ENCODE measurements at places on chromosomes 2 and 18.
A peak's percentile ranks its signal among the peaks of the same experiment; 100 is the strongest.

- no peak for DNase-seq
These were observed 24.0 kb downstream of the IL1B start for GRCh38 chr2:112812318-112813267.

DNA sequence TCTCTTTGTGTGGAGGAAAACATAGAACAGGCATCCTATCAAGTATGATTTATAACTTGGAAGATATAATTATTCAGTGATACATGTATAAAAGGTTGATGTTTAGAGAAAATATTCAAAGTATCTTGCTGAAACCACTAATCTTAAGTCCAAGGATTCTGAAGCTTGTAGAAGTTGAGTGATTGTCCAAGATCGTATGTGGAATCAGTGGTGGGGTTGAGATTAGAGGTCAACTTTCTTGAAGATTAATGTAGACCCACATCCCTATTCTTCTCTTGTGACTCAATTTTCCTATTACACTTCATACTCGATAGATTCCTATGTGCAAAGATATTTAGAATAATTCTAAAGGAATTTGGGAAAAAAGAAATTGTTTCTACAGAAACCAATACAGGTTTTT lies 1565.9 kb upstream of the ACVR2A start:
- DNase-seq: no peak

GRCh38 chr18:72325307-72325706 lies 218.8 kb downstream of the CBLN2 start:
- no peak for DNase-seq

- no peak for DNase-seq
These were observed 58.1 kb downstream of the MYO3B start for GRCh38 chr2:170235860-170236679.

GRCh38 chr2:222862909-222863544 lies 2.2 kb downstream of the ACSL3 start:
- DNase-seq: no peak

- DNase-seq: no peak
These were observed 81.3 kb upstream of the ACAA2 start for GRCh38 chr18:49894517-49895226.

GRCh38 chr2:222514901-222515300 lies 90.6 kb downstream of the SGPP2 start:
- no peak for DNase-seq

GRCh38 chr2:127076924-127077323 lies 30.0 kb downstream of the BIN1 start:
- DNase-seq: no peak

DNA sequence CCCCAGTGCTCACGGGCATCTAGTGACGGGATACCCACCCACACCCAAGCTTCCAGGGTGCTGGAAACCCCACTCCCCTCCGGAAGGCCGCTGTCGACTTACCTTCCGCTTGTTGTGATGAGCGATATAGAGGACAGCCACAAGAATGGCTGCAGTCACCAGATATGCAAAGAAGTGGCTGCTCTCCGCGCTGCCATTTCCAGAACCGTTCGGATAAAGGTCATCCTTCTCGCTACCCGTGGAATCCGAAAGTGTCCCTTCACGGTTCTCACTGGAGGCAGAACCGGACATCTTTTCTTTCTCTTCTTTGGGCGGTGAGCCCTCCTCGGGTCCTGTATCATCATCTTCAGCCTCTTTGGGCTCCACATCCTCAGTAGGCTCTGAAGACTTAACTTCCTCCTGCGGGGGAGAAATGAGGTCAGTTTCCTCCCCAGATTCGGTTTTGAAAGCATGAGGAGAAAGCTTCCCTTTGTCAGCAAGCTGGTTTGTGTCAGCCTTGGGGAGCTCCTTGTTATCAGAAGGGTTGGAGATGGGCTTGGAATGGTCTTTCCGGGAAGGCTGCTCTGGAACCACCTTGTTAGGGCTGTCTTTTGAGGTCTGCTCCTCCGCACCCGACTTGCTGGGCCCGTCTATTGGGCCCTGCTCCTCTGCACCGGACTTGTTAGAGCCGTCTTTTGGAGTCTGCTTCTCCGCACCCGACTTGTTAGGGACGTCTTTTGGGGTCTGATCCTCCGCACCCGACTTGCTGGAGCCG lies 1.2 kb downstream of the TGOLN2 start:
- peak; percentile 66 for DNase-seq

DNA sequence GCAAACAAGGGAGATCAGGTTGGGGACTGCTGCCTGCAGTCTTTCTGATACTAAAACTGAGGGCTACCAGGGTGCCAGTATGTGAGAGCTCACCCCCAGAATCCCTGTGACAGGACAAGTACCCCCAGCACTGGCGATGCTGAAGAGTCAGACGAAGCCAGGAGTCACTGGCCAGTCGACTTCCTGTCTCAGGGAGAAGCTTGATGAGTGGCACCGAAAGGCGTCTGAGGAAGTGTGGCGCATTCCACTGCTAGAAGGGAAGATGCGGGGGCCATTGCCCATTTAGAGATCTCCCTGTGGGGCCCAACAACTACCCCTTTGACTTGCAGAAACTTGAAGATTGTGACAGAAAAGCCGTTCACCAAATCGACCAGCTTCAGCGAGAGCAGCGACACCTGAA lies 22.0 kb downstream of the MXD1 start:
- no peak for DNase-seq

GRCh38 chr2:198296665-198297308 lies 492.4 kb downstream of the PLCL1 start:
- no peak for DNase-seq

DNA sequence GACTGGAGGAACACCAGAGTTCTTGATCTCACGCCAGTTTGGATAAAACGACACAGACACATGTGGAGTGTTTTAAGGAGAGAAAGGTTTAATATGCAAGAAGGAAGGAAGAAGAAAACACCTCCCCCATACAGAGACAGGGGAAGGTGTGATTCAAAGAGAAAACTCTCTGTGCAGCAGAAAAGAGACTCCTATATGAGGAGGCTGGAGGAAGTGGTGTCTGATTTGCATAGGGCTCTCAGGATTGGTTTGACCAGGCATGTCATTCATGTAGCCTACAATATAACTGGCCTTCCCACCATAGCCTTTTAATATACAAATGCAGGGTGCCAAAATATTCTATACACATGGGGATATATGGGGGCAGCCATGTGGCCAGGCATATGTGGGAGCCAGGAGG lies 1386.5 kb downstream of the RPIA start:
- DNase-seq: no peak

- DNase-seq: no peak
These were observed 187.1 kb downstream of the DYM start for GRCh38 chr18:49273241-49273880.
